ENCODE measurements at places on chromosomes 7 and 10.

DNA sequence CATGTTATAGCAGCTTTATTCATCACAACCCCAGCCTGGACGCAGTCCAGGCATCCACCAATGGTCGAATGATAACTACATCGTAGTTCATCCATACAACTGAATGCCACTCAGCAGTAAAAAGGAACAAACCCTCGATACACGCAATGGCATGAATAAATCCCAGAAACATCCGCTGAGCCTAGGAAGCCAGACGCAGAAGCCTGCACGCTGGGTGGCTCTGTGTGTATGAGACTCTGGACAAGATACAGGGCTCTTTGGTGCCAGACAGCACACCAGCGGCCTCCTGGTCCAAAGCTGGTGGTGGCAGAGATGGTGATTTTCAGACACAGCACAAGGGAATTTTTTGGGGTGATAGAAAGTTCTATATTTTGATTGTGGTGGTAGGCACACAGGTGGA, 10.0 kb upstream of the CRYGN start:
- no peak for DNase-seq

DNA sequence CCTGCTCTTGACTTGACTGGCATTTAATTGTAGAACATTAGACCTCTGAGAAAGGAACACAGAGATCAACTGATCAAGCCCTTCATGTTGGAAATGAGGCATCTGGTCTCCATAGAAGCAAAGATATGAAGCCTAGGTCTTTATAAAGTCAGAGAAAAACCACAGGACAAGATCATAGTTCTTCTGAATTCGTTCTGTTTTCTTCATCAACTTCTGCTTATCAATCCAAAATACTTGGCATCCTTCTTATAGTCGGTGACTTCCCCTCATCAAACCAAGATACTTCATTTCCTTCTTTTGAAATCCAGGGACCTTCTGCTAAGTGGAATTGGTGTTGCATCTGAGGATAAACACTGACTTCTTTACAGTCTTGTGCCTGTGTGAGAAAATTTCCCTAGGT, 77.1 kb upstream of the PRKCQ start:
- DNase-seq = no peak

DNA sequence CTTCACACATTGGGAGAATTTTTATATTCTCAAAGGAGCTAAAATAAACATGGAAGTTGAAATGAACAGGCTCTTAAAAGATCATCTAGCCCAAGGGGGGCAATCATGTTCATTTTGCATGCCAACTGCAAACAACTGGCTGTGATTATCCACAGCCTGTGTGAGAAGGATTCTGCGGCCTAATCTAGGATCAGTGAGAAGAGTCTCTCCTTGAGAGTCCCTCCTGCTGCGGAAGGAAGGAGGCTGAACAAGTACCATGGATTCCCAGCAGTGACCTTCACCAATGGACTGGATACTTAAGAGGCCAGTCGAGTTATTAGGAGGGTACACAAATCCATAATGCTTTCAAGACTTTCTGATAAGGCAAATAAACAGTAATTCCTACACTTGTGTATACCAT, 76.7 kb downstream of the IGF2BP3 start:
- DNase-seq = no peak

GRCh38 chr10:52172581-52172980, 141.5 kb upstream of the DKK1 start:
- no peak for DNase-seq

GRCh38 chr10:72073708-72074573, 14.4 kb downstream of the SPOCK2 start:
- no peak for DNase-seq

DNA sequence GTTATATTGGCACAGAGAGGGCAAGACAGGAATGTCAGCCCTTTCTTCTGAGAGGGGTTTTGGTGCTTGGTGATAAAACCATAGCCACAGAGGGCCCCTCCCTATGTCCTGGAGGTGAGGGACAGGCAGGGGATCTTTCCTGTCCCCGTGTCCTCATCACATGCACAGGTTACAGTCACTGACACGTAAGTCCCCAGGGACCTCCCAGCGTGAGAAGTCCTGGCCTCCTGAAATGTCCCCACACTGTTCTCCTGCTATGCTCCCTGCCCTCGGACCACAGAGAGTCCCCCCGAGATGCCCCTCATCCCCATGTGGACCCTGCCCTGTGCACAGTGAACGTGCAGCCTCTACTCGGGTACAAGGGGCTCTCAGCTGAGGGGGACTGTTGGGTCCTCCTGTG, 260.4 kb downstream of the ZMYND11 start:
- DNase-seq = no peak

DNA sequence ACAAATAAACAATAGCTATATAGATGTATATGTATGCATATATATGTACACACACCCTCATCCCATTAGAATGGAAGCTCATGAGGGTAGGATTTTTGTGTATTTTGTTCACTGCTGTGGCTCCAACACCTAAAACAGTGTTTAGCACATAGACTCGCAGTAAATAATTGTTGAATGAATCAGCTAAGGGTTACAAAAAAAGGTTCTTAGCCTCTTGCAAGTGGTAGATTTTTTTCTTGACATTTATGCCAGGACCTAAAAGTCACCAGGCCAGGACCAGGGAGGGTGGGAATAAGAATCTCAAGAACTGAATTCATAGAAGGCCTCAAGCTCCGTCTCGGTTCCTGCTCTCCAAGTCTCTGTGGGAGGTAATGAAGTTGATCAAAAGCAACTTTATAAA, 82.5 kb upstream of the CAPZA2 start:
- no peak for DNase-seq

DNA sequence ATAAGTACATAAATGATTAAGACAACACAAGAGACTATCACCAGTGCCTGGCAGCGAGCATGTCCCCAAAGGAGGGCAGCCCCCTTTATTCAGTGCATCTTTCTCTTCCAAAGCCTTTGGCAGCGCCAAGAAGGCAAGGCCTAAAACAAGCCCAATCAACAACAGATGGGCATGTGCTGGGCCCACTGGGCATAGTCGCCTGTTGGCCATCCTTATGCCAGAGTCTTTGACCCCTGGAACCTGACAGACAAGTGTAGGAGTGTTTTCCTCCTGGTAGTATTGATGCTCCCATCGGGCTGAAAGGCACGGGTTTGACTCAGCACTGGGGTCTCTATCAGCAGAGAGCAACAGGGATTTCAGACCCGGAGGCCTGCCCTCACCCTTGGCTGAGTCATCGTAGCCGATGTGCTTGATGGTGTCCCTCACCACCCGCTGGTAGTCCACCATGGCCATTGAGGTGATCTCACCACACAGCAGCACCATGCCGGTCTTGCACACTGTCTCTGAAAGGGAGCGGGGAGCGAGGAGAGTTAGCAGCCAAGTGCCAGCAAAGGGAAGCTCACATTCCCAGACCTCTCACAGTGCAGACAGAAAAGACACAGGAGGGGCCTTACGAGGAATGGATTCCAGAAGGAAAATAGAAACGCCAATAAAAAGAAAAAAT, 5.8 kb downstream of the MAT1A start:
- no peak for DNase-seq

DNA sequence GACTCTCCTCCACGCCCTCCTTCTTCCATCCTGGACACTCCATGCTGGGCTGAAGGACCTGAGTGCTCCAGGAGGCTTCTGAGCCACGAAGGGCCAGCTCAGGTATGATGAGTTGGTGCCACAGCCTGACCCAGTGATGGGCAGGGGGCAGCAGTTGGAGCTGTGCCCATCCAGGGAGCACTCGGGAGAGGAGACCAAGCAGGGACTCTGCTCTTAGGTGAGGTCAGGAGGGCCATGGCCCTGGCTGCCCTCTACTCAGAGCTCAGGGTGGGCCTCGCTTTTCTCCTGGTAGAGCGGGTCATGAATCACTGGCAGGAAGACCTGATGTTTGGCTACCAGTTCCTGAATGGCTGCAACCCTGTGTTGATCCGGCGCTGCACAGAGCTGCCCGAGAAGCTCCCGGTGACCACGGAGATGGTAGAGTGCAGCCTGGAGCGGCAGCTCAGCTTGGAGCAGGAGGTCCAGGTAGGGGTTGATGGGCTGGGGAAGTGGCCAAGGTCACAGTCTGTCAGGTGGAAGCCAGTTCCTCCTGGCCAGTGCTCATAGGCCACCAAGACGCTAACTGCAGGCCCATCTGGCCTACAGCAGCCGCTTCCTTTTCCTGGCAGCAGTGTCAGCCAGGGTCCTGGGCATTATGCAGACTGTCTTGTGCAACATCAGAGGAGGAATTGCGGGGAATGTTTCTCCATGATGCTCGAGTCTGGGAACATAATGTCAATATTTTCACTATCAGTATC, 50.8 kb downstream of the ALOX5 start:
- no peak for DNase-seq

DNA sequence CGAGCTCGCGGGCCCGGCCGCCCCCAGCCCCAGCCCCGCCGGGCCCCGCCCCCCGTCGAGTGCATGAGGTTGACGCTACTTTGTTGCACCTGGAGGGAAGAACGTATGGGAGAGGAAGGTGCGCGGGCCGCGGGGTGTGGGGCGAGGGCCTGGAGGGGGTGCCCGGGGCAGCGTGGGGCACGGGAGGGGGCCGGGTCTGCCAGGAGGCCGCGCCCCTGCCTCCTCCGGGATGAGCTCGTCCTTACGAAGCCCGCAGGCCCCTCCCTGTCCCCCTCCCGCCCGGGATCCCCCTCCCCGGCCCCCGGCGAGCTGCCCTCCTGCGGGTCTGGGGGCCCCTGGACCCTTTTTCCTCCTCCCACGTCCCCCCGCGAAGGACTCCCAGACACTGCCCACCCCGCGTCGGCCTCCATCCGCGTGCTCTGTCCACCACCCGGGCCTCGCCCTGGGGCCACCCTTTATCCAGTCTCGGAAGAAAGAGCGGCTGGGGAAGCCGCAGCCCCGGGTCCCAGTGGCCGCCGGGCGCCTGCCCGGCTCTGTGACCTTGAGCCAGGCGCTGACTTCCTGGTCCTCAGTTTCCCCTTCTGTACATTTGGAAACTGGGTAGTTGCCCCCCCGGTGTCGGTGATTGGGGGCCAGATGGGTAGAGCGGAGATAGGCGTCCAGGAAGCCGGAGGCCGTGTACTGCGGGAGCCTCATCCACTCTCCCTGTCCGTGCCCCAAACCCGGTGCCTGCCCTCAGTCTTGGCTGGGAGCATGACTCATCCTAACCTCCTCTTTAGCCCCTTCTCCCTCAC, 521 bp downstream of the LIMK1 start:
- DNase-seq = peak; percentile 25

DNA sequence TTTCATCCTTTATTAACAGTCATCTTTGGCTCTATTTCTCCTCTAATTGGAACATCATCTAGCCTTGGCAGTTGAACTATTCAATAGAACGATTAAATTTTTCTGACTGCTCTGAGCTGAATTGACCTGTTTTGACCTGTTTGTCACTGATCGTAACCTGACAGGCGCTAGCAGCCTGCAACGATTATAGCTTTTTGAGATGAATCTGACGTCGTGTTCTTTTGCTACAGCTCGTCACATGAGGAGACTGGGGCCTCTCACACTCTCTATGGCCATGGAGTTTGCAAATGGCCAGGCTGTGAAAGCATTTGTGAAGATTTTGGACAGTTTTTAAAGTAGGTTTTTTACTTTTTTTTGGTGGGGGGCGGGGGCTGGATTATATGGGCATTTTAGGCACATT, 229.8 kb downstream of the FOXP2 start:
- DNase-seq = no peak

GRCh38 chr7:148727501-148728278, 29.0 kb downstream of the CUL1 start:
- DNase-seq = no peak

DNA sequence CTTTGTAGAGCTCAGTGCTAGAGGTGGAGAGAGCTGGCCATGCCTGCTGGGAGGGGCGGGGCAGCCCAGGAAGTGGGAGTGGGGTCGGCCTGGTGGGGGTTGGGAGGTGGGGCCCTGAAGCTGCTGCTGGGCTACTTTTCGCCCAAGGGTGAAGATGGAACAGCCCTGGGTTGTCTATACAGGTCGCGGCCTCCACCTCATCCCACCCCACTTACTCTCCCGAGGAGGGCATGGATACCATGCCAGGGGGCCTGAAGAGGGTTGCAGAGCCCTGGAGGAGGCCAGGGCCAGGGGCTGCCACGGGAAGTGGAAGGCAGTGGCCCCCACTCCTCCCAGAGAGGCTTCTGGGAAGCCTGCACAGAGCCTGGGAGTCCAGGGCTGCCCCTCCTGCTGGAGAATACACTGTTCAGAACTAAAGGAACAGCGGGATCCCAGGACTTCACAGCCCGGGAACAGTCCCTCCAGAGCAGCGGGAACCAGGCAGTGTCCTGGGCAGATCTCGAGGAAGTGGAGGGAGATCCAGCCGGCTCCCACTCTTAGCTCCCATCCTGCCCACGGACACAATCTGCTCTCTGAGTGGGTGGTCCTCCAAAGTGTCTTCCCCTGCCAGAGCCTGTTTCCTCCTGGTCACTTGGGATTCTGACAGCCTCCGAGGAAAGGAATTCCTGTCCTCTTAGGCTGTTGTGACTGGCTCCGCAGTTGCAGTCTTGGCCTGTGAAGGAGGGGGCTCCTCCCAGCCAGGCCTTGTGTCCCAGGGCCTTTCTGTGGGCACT, 23.5 kb downstream of the MAT1A start:
- DNase-seq = no peak

DNA sequence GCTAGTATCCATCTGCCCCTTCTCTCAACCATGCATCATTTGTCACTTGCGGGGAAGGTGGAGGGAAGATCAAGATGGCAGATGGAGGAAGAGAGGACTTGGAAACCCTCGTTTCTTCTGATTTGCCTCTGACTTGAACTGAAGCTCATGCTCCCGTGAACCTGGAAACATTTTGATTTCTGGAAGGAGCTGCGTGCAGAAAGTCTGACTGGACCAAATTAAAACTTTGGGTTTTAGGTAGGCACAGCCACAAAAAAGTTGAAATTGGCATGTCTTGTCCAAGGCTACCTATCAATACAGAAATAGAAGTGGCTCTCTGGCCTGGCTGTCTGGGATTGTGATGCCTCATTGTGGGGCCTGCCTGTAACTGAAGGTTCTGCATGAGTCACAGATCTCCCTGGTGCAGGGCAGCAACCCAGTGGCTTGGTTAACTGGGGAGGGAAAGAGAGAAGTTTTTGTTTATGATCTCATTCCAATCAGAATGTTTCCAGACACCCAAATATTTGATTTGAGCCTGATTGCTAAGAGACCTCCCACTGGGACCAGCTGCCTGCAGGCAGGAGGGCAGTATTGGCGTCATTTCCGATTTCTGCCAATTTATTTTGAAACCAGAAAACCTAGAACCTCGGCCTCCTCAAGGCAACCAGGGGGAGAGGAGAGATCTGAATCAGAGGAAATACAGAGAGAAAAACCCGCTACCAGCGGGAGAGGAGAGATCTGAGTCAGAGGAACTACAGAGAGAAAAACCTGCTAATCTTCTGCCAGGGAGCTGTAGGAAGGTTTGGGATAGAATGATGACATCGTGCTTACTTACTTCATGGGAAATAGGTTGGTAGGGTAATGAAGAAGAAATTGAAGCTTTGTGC, 363.6 kb downstream of the ANKRD30A start:
- no peak for DNase-seq

DNA sequence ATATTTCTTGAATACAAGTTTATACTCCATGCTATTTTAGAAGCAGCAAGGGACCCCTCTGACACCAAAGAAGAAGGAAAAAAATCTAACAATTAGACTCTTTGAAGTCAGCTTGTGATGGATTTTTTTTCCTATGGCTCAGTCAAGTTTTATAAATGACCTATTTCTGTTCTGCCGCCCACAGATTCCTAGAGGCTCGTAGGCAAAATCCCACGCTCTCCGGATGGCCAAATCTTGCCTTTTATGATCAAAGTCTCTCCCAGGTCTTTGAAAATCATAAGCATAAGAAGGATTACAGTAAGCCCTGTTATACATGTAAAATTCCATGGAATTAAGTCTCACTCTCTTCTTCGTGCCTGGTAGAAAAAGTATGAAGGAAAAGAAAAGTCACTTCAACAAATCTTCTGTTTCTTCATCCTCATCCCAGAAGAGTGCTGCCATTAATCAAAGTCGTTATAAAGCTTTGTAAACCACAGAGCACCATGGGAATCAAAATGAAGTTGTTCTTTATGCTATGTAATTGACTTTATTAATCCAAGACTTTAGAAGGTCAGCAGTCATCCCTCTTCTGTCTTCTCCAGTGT, 33.1 kb downstream of the ASB13 start:
- DNase-seq = no peak

Measured in CD4-positive, alpha-beta T cell treated with Interleukin-15 for 4 hours (primary cell).